Natural killer cell (primary cell): ENCODE measurements at places on chromosomes 12 and 14. TPM values are rescaled to one million over a fixed set of nuclear protein-coding genes. Genes with fewer than 3 reads are reported as not detected.

The TAS2R9 gene
- total RNA-seq, result not detected

DNA sequence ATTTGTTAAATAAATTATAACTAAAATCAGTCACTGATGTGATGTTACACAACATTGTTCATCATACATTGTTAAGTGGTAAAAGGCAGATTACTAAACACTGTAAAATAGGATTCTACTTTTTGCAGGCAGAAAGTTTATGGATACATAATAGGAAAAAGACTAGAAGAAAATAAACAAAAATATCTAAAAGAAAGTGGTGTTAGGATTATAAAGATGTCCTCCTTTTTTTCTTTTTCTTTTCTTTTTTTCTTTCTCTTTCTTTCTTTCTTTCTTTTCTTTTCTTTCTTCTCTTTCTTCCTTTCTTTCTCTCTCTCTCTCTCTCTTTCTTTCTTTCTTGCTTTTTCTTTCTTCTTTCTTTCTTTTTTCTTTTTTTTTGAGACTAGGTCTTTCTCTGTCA, 39.6 kb upstream of the HELB start:
- DNase-seq, result no peak

The KLHDC1 gene
- total RNA-seq, result 7.0 TPM

DNA sequence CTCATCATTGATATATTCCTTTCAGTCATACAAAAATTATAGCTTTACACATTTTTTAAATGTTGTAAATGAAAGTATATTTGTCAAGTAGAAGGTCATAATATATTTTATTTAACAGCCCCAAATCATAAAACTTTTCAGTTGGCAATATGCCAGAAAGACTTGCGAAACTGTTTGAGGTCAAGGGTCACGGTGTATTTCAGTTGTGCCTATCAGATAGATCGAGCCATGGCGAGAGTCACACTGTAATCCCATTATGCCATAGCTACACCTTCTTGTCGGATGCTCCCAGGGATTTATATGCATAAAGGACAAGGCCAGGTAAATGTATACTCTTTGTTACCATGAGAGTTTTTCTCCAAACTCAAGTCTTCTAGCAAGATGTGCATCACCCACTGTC, 26.7 kb upstream of the G2E3 start:
- DNase-seq, result no peak

DNA sequence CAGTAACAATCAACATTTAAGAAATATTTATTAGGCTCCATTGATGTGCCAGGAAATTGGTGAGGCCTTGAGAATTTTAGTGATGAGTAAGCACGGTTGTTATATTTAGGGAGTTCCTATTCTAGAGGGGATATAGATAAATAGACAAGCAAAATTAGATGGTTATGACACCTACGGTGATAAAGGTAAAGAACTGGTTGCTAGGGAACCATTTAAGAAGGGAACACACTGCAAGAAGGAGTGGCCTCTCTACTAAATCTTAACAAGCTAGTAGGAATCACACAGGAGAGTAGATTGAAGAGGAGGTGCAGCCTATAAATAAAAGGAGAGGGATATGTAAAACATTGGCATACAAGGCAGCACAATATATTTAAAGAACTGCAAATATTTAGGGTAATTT, 155.2 kb downstream of the LRIG3 start:
- no peak for DNase-seq

The TRPV4 gene
- not detected for total RNA-seq

DNA sequence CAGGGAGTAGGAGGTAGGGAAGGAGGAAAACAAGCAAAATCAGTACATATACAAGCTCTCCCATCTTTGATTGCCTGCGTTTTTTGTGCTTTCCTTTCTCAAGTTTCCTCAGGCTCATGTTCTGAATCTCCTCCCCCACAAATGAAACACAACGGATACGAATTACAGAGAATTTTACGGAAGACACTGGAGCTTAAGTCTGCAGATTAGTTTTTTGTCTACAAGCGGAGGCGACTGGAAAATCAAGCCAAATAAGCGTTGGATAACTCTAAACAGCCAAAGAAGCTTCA, 612 bp downstream of the WBP11 start:
- DNase-seq, result no peak

DNA sequence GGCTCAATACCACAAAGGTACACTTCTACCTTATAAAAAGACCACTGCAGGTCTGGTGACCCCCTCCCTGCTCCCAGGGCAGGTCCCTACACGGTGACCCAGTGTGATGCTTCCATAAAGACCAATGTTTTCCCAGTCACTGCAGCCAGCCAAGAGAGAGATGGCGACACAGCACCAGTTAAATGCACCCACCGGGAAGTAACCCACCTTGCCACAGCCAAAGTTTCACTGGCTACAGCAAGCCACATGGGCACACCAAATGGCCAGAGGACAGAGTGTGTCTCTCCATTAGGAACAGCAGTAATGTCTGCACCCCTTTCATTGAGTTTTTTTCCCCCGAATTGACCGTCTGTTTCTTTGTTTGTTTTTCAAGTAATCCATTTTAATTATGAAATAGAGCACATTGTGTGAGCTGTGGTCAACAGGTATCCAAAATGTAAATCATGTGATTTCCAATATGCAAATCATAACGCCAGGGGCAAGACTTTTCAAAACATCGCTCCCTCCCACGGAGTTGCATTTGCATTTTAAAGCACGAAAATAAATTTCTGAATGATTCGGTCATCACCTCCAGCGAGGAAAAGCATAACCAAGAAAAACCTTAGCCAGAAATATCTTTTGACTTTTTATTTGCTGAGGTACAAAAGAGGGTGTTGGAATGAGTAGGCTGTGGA, 48.9 kb upstream of the EML1 start:
- no peak for DNase-seq

DNA sequence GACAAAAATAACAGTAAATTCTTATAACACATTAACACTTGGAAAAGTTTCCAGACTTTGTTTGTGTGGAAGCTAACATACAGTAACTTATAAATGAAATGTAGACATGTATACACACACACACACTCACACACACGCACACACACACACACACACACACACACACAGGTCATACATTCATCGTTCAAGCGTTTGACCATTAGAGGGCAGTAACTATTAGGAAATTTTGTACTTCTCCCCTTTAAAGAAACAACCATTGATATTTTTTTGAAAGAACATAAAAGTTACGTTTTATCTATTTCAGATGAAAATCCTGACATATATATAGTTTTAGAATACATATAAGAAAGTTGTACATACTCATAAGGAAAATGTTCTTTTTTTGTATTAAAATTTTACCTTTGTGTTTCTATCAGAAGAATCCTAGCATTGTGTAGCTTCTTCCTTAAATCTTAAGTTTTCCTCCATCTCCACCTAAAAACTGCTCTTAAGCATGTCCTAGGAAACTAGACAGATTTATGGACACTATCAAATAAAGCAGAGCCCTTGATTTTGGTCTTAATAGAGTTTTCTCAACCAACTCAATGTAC, 29.0 kb downstream of the PTPRQ start:
- no peak for DNase-seq

The EMP1 gene
- total RNA-seq, result 3.8 TPM

GRCh38 chr12:4215229-4216186, 58.1 kb upstream of the CCND2 start:
- peak; percentile 24 for DNase-seq

The KLHL33 gene
- 0.25 TPM for total RNA-seq

DNA sequence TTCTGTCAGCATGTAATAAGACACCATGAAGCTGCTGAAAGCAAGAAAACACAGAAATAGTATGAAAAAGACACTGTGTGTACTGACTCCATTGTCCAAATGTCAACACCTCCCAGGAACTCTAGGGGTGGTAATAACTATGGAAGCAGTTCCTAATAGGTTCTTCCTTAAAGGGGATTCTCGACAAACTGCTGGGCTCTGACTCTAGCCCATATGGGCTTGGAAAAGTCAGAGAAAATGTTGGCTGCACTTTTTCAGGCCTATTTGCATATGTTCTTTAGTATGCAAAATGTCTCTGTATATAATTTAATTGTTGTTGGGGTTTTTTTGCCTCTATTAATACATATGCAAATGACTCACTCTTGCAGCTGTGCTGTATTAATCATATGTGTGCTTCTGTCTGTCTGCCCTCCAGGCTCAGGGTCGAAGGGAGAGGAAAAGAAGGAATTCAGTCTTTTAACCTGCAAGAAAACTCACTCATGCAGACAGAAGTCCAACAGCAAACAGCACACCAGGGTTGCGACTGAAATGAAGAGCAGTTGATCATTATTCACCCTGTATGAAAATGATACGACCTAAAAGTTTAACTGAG, 317.6 kb downstream of the SOX5 start:
- DNase-seq, result no peak

- DNase-seq, result no peak
Observed at GRCh38 chr12:127041985-127042625, 1224.9 kb upstream of the TMEM132C start.

DNA sequence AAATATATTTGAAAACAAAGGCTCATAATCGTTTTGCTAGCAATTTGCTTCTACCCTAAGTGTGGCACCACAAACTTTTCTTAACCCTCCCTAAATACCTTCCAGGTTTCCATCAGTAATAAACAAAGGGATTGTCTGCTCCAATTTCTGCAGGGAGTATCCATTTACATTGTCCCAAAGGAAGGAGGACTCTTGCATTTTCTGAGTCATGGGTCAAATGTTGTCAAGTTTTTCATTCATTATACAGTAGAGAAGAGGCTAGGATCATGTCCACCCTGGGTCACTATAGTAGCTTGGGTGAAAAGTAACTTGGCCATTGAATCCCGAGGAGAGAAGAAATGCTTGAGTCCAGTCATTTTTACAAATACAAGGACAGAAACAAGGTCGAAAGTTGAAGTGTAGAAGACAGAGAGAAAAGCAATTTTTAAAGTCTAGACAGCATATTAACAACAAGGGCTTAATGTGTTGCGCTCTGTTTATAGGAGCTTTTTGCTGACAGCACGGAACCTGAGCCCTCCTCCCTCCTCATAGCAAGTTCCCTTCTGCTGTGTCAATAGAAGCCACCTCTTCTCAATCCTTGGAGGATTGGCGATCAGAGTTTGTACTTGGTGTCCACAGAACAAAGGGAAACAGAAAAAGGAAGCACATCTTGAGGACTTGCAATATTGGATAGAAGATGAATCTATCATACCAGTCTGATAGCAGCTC, 53.1 kb downstream of the TMEM30B start:
- DNase-seq, result no peak

GRCh38 chr14:93029417-93029816, 86.3 kb downstream of the ITPK1 start:
- DNase-seq, result no peak

GRCh38 chr14:24133735-24134134, 2.3 kb upstream of the PSME1 start:
- DNase-seq, result no peak

DNA sequence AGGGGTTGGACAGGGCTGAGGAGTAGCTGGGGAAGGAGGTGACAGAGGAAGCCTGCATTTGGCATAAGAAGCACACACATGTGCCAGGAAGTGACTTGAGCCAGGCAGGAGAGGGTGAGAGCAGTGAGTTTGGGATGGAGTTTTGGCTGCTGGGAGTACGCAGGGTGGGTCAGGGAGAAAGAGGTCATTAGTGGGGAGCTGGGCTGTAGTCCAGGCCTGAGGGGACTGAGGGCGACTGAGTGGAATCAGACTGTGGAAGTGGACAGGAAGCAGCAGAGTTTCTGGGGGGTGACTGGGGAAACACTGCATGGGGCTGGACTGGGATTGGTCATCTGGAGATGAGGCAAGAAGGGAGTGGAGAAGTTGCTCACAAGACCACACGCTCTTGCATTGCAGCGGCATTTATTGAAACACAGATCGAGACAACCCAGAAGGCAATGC, 7.6 kb downstream of the KRT85 start:
- DNase-seq, result no peak

The C14orf132 gene
- 0.07 TPM for total RNA-seq

The MGAT2 gene
- total RNA-seq, result 33.8 TPM

The KRT6C gene
- total RNA-seq, result not detected

The TRIM9 gene
- 0.35 TPM for total RNA-seq

GRCh38 chr12:117040496-117040895, 58.7 kb downstream of the TESC start:
- DNase-seq, result no peak

DNA sequence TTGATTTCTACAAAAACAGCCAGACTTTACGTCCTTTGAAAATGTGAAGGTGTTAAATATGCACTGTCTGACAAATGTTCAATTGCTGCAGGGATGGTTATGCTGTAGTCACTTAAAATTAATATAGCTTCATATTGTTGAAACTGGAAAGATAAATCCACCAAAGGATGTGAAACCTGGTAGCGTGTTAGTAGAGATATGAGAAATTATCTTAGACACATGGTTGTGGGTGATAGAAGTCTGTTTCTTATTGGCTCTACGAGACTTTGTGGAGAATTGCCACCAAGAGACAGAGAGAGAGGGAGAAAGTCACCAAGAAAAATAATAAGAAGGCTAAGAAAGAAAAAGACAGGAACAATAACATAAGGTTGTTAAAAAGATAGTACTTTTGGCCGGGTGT, 2.6 kb upstream of the CAPRIN2 start:
- no peak for DNase-seq

- DNase-seq, result no peak
Observed at GRCh38 chr14:105384041-105384557, 14.2 kb upstream of the TEX22 start.

DNA sequence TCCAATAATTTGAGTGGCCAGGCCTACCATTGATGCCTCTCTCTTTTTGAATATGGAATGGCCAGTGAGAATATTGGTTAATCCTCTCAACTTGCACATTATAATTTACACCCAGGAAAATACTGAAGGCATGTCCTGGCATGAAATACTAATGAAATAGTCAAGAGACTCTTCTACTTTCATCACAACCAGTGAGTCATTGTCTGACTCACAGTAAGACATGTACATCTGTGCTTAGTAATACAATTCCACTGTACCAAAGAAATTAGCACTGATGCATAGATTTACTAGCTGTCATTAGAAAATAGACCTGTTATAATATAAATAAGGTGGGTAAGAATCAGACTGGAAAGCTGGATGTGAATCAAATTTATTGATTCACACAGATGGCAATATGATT, 31.6 kb downstream of the KCNC2 start:
- DNase-seq, result no peak

The PMEL gene
- not detected for total RNA-seq

The OTOGL gene
- total RNA-seq, result not detected

- DNase-seq, result no peak
Observed at GRCh38 chr14:99350751-99351150, 78.8 kb upstream of the BCL11B start.

The NOVA1 gene
- not detected for total RNA-seq

DNA sequence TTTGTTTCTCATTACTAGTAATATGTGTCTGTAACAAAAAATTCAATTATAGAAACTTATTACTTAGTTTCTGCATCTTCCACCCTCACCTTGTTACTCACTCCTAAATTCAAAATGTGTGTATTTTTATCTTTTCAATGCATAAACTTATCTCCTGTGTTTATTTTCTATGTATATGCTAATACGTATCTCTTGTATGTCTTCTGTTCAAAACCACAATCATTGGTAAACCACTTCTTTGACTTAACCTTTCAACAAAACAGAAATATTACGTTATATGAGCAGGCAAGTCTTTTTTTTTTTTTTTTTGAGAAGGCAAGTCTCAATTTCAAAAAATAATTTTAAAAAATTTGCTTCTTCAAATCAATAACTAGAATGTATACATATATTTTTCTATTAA, 39.2 kb upstream of the RPH3A start:
- no peak for DNase-seq

The PLEKHG3 gene
- total RNA-seq, result 225 TPM

GRCh38 chr12:51863933-51864832, 15.7 kb upstream of the FIGNL2 start:
- DNase-seq, result no peak
